ENCODE measurements at places on chromosomes 7 and 10. TPM values are rescaled to one million over a fixed set of nuclear protein-coding genes. Genes with fewer than 3 reads are reported as not detected.
A peak's percentile ranks its signal among the peaks of the same experiment; 100 is the strongest.

CPA4 gene
- total RNA-seq, result 29.6 TPM

ACTR3C gene
- not detected for total RNA-seq

GRCh38 chr10:30959836-30960210, 71.8 kb downstream of the ZNF438 start:
- DNase-seq, result no peak

DNA sequence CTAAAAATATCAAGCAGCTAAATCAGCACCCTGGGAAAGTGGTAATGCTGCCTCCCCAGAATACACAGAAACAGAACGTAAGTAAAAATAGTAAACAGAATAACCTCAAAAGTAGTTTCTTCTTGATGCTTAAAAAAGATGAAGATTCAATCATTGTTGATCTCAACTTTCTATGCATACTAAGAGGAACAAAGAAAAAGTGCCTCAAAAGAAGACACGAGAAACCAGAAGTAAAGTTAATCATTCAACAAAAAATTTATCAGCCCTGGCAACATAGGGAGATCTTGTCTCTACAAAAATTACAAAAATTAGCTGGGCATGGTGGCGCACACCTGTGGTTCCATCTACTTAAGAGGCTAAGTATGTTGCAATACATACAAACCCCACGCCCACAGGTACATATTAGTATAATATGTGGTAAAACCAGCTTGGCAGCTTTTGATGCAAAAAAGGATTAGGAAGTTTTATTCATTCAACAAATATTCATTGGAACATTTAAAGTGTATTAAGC, 153.7 kb downstream of the NRBF2 start:
- DNase-seq, result no peak

- no peak for DNase-seq
Measured at GRCh38 chr7:46033592-46033991, 112.5 kb upstream of the IGFBP3 start.

DNA sequence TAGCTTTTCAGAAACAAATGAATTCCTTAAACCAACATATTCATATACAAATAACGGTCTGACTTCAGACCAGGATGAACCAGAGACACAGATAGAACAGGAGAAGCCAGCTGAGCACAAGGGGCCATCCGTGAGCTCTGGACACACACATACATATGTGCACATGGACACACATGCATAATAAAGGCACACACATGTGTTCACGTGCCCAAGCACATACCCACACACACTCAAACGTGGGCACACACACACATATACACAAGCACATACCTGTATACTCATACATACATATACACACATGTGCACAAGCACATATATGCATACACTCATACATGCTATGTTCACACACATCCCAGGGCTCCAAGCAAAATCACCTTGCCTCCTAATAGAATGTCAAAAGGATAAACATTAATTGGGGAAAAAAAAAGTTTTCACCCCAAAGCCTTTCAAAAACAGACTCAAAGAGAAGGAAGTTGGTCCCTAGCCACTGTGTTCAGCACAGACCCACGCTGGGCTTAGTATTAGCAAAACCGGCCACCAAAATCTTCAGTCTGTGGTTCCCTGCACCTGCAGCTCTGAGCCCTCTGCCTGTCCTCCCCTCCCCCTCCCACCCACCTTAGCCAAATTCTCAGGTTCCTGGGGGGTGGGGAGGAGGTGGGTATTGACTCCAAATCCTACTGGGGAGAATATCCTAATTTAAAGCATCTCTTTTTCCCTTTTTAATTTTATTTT, 100.4 kb upstream of the MACROH2A2 start:
- DNase-seq, result no peak

DNA sequence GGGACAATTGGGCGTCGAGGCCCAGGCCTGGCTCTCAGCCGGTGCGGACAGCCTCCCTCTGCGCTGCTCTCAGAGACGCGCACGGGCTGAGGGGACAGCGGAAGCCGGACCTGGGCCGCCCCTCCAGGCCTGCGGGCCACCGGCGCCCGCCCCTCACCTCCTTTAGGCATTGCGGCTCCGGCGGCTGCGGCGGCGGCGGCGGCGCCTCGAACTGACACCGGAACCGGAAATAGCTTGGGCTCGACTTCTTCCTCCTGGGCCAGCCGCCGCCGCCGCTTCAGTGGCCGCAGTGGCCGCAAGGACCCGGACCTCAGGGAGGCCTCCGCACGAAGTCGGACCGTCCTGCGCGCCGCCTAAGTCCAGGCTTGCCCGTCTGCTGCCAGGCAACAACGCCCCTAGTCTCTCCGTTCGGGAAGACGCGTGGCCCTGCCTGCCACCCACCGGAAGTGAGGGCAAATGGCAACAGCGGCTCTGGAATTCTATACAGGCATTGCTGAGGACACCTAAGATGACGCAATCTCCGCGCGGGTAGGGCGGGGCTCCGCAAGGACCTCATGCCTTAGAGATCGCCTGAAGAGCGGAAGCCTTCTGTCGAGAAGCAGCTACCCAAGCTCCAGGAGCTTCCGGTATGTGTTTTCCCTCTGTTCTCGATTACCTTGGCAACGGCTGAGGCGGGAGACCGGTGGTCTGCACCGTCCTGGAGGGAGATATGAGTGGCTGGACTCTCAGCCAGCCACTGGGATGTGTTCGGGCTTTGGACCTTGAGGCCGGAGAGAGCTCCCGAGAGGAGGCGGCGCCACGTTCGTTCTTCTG, at the start of the genes BUD31 and PDAP1:
Gene BUD31 (plus strand): TSS at position 591 of the 813 bp plus-strand sequence. CDS start 2,124 bp downstream, outside the sequence.
Gene PDAP1 (minus strand): TSS at position 219 of the 813 bp plus-strand sequence. CDS start 49 bp downstream, at position 170.
- peak; percentile 96 for DNase-seq

DNA sequence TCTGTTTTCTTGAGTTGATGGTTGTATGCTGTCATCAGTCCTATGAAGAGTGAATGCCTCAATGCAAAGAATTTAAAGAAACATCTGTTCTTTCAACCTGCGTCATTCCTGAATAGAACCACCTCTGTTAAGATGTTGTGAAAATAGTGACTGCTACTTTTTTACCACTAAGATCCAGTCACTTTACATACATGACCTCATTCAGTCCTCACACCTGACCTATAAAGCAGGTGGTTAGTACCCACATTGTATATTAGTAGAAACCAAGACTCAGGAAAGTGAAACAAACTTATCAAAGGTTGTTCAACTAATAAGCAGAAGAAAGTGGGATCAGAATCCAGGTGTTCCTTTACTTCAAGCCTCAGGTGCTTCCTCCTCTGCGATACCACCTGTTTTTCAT, 64.8 kb downstream of the ITGB8 start:
- no peak for DNase-seq
